Jurkat, Clone E6-1 (cell line): ENCODE measurements at places on chromosomes 2 and 18.

- no peak for DNase-seq
Measured at GRCh38 chr2:871175-871727, 79.4 kb upstream of the SNTG2 start.

DNA sequence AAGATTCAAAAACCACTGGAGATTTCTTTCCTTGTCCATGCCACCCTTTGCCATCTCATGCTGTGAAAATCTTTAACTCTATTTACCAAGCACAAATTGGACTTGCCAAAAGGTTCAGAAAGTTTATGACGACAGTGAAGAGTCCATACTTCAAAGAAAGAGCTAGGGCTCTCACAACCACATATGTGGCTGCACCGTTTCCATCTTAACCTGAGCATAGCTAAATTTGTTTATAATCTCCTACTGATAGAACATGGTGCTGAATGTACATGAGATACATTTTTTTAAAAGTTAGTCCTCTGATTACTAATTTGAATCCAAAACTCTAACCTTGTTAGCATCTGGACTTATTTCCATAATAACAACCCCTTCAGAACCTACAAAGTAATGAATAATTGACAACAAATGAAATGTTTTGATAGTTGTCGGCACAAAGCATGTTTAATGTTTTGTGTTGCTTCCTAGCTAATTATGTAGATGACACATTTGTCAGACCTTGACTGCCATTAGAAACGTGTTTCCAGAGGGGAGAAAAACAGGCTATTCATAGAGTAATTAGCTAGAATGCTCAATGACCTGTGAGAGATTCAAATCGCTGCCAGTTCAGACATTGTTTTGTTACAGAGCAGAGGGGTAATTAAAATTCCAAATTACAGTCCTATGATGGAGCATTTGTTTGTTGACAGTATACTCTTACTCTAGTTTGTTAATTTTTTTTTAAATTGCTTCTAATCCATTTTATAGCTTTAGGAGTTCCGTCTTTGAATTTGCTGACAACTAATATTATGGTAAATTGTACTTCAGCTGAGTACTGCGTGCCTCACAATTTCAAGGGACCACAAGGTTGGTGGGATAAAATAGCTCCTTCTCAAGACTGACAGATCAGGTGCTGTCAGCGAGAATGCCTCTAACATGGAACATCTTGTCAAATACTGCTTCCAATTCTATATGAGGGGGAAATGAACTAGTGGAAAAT lies 31.8 kb downstream of the ARHGAP15 start:
- DNase-seq: no peak

- no peak for DNase-seq
Measured at GRCh38 chr2:200966770-200967169, 3.3 kb upstream of the ORC2 start.

DNA sequence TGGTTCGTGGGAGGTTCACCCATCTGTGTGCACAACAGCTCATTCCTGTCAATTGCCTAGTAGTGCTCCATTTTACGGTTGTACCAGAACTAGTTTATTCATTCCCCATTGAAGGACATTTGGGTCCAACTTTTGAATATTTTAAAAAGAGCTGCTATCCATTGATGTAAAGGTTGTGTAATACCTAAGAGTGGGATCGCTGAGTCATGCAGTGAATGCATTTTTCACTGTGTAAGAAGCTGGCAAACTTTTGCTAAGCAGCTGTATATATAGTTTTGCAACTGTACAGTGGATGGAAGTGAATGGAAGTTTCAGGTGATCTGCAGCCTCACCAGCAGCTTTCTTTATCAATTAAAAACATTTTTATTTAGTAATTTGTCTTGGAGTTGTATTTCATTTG lies 104.5 kb downstream of the DCDC2C start:
- no peak for DNase-seq

GRCh38 chr2:186757009-186757408 lies 63.1 kb downstream of the FAM171B start:
- no peak for DNase-seq

DNA sequence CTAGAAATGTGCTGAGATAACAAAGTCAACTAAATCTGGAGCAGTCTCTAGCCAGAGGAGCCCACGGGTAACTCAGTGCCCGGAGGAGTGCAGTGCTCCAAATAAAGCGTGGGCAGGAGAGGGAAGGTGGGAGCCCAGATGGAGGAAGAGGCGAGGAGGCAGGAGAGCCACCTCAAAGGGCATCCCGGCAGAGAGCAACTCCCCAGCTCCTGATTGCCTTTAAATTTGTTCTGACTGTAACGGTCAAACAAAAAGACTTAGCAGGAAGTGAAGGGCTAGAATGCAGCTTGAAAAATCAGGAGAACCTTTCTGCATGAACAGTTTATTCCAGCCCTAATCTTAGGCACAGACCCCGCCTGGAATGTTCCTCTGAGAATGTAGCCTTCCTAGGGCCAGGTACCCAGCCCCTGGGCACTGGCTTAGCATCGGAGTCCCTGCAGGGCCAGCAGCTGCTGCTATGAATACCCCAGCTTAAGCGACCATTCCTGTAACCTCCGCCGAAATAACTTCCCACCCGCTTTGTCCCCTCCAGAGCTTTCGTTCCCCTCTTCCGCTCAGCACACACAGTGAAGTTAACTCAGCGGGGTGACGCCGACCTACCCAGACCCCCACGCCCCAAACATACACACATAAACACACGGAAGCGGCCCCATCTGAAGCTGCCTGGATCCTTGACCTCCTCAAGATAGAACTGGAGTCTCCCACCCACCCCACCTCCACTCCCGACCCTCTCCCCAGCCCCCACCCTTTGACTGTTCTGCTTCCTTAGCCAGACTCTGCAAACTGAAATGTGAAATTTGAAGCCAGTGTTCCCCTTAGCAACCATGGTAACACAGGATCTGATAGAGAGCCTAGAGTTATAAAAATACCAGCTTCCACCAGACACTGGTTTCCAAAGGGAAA lies 123.2 kb downstream of the SMAD7 start:
- DNase-seq: no peak

GRCh38 chr2:124530203-124530602 lies 505.1 kb downstream of the CNTNAP5 start:
- no peak for DNase-seq

GRCh38 chr2:1811971-1812350 lies 67.6 kb upstream of the PXDN start:
- DNase-seq: no peak

GRCh38 chr2:206802654-206803514 lies 37.5 kb downstream of the FASTKD2 start:
- DNase-seq: no peak

GRCh38 chr2:193462411-193462810 lies 1267.7 kb upstream of the TMEFF2 start:
- DNase-seq: no peak

DNA sequence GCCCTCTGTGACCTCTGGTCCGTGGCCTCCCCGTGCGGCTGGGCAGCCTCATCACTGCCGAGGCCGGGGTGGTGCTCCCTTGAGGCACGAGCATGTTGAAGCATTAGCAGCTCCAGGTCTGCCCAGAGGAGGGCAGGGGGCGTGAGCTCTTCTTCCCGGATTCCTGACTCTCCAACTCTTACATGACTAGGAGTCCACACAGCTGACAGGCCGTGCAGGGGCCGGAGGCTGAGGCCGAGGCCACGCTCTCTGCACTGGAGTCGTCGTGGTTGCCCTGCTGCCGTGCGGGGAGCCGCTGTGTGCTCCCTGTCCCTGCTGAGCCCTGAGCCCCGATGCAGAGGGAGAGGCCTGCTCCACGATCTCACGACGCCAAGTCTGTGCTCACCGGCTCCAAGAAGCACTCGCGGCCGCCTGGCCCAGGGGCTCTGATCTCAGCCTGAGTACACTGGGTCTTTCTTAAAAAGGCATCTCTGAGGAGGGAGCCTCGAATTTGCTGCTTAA lies 19.4 kb upstream of the KCNG2 start:
- no peak for DNase-seq

GRCh38 chr2:70024284-70024683 lies 62.9 kb upstream of the ASPRV1 start:
- DNase-seq: no peak

DNA sequence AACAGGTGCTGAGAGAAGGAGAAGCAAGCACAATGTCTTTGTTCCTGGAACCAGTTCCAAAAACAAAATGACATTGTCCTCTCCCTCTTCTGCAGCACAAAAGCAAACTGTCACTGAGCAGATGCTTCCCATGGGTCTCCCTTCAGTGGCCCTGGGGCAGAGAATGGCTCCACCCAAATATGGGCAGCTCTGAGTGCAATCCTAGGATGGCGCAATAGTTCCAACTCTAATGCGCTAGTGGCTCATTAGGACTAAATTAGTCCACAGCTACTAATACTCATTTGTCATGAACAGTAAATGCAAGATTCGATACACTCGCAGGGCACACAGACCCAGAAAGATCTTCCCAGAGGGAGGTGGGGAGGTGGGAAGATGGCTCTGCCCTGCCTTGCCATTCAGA lies 205.2 kb upstream of the CHAC2 start:
- no peak for DNase-seq

- DNase-seq: no peak
Measured at GRCh38 chr2:95344215-95344583, 47.1 kb downstream of the KCNIP3 start.

DNA sequence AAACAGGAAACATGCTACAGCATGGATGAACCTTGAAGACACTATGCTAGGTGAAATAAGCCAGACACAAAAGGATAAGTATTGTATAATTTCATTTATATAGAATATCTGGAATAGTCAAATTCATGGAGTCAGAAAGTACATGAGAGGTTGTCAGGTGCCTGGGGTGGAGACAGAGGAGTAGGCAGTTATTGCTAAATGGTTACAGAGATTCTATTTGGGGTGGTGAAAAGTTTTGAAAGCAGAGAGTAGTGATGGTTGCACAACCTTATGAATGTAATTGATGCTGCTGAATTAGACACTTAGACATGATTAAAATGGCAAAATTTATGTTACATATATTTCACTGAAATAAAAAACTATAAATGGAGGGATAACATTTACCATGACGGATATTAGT lies 197.4 kb downstream of the VAPA start:
- DNase-seq: no peak

- DNase-seq: no peak
Measured at GRCh38 chr2:39120521-39120770, 405 bp downstream of the SOS1 start.

- DNase-seq: no peak
Measured at GRCh38 chr2:240778426-240778825, 41.6 kb downstream of the KIF1A start.

GRCh38 chr2:231680992-231681852 lies 27.1 kb upstream of the PTMA start:
- DNase-seq: no peak

GRCh38 chr2:45834858-45835257 lies 183.4 kb downstream of the PRKCE start:
- DNase-seq: no peak

DNA sequence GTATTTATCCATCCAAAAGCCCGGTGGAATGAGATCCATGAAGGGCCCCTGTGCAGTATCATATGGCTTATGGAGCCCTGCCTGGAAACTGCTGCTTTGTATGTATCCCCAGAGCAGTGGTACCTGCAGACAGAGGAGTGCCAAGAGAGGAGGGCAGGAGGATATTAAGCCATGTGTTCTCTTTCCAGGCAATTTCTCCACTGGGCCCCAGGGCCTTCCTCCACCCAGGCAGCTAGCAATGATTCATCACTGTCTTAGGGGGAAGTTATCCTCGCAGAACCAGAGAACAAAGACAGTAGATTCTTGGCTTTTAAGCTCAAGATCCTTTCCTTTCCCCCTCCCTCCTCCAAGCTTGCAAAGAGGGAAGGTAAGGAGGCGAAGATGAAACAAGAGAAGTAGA lies 98.1 kb downstream of the LRRC30 start:
- no peak for DNase-seq

DNA sequence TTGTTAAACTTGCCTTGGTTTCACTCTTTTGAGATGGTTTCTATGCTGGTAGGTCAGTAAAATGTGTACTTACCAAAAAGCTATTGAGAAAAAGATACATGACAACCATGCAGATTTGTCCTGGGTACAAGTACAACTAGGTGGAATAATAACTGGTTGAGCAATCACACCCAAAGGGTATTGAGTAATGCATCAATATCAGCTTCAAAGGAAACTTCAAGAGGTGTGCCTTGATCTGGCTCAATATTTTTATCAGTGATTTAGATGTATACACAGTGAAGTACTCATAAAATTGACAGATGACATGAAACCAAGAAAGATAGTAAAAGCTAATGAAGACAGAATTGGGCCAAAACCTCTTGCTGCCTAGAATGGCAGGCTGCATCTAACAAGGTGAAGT lies 21.7 kb upstream of the GALNT1 start:
- no peak for DNase-seq

DNA sequence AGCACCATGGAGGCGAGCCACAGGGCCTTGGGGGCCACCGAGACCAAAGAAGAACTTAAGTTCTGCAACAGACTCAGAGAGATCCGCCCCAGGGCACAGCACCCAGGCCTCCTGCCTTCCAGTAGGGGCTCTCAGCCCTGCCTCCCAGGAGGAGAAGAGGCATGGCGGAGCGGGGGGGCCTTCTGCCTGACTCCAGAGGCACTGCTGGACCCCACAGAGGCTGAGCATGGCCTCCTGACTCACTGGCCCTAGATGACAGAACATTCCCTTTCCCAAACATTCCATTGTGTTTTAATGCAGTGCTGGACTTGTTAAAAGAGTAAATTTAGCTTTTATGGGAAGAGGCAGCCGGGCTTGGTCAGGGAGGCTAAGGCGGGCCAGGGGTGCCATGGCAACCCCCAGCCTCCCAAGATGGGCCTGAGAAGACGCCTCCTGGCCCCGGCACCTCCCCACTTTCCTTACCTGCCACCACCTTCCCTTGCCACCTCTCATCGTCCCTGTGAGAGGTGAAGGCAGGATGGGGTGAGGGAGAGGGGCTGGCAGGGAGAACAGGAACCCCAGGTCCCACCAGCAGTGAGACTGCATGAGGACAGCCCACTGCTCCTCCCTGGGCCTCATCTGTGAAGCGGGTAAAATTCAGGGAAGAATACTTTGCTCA lies 65.4 kb downstream of the SMAD7 start:
- no peak for DNase-seq

DNA sequence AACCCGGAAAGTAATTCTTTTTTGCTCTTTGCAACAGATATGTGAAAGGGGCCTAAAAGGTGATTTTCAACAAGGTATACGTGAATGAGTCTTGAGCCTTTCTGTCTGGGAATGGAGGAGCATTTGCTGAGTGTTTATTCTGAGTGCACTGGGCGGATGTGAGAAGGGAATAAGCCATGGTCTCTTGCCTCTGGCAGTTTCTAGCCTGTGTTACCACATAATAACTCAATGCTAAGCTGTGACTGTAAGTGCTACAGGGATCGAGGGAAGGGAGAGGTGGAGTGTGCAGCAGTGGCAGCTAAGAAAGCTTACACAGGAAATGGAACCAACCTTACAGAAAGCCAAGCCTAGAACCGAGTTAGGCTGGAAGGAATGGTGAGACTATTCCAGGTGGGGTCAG lies 444.3 kb downstream of the SLC4A3 start:
- no peak for DNase-seq

DNA sequence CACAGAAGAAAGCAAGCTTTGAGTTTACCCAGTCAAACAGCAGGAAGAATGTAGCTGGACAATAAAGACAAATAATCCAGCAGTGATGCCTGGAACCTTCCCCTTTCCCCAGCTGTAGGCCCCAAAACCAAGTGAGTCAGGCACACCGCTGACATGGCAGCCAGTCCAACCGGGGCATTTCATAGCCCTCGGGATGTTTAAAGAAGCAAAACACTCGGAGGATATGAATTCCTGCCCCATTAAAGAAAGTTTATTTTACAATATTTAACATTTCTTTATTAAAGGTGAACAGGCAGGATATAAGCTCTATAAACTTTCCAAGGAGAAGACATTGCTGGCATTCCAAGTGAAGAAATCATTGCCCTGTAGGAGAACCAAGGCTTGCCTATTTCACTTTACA lies 507.6 kb upstream of the TNP1 start:
- DNase-seq: no peak
